ENCODE measurements at places on chromosomes 6 and 20.

GRCh38 chr6:34571388-34571787, 15.3 kb upstream of the SPDEF start:
- DNase-seq: no peak

DNA sequence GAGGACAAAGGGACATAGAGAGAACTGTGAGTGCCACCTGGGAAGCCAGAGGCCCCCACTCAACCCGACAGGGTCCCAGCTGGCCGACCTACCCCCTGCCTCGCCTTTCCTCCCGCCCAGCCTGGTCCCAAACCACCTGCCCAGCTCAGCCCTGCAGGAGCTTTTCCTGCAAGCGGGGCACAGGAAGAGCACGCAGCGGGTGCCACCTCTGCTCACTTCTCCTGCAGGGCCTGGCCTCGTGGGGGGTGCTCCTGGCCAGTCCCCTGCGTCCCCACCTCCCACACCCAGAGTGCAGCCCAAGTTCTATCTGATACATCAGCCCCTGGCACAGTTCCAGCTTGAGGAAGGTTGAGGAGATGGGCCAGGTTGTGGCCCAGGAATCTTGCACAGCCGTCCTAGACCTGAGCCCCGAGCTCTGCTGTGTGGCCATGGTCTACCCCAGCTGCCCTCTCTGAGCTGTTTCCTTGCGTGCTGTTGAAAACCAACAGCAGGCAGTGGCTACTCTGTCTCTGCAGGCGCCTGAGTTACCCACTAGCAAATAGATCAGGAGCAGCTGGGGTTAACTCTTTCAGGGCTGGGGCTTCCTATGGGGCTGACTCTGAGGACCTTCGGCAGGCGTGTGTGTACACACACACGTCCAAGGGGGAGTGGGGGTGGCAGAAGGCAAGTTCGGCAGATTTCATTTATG, 1.7 kb downstream of the NECAB3 start:
- no peak for DNase-seq

DNA sequence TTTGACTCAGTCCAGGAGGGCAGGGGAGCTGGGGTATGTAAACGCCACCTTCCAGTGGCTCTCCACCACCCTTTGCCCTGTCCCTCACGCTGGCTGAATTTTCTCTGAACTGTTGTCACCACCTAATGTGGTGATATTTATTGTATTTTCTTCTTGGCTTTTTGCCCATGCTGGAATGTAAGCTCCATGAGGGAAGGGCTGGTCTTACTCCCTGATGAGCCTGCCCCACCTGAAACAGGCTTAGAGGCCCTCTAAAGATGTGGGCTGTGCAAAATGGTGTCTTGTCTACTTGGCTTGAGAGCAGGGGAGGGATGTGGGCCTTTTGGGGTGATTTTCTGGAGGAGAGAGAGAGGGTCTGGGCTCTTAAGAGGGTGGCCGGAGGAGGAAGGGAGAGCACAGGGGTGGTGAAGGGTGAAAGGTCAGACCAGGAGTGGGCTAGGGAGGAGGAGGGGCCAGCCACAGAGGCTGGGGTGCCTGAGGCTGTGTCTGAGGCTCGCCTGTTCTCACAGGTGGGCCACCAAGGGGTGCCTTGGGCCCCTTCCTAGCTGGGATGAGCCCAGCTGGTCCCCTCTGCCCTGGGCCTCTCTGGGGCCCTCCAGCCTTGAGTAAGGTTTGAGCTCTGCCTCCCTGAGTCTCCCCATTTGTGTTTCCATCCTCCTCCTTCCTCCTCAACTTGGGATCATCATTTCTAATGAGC, 37.3 kb downstream of the SPDEF start:
- no peak for DNase-seq

DNA sequence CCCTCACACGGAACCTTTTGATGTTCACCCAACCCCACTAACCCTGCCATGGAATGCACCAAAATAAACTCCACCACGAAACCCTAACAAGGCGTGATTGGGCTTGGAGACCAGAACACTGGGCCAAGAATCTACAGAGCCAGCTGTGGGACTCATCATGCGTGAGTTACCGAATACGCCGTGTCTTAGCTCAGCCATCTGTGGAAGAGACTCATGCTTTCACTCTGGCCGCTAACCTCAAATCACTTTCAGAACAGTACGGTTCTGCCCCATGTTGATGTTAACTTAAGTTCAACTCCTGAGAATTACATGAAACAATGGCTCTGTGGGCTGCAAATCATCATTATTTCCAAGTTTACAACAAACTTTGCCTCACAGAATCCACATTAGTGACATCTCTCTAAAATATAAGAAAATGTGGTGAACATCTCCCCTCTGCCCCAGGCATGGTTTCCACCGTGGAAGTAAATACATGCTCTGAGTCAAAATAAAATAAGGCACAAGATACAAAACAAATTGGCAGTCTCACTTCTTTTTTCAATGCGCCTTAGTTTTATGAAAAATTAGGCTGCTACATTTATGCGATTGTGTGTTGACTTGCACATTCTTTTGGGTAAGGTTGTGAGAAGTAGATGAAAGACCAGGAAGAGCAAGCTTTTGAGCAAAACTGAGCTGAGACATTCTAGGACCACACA, 308.9 kb upstream of the EXOC2 start:
- DNase-seq: no peak

DNA sequence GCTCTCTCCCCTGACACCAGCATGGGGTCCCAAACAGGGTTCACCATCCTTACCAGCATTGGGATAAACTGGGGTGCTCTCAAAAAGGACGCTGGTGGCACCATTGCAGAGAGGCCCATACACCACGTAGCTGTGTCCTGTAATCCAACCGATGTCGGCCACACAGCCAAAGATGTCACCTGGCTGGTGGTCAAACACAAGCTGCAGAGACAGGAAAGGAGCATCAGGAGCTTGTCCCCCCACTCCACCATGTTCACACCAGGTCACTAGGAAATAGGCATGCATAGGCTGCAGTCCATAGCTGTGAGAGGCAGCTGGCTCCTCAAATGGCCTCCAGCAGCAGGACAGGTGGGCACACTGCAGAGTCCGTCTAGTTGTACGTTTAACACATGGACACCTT, 28.8 kb upstream of the APMAP start:
- no peak for DNase-seq

DNA sequence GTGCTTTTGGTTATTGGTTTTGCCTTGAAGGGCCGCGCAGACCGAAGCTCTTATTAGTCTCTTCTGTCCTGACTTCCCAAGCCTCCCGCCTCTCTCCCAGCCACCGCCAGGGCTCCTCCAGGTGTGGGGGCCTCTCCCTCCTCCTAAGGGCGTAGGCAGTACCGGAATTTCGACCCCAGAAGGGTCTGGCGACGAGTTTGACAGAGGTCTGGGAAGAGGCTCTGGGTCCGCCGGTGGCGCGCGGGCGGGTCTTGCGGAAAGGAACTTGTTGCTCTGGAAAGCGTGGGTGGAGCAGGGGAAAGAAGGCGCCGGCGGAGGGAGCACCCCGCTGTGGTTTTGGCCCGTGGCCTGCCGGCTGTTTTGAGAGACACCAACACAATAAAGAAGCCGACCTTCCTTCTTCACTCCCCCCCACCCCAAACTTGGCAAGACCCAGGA, 1.8 kb downstream of the PCSK2 start:
- no peak for DNase-seq

DNA sequence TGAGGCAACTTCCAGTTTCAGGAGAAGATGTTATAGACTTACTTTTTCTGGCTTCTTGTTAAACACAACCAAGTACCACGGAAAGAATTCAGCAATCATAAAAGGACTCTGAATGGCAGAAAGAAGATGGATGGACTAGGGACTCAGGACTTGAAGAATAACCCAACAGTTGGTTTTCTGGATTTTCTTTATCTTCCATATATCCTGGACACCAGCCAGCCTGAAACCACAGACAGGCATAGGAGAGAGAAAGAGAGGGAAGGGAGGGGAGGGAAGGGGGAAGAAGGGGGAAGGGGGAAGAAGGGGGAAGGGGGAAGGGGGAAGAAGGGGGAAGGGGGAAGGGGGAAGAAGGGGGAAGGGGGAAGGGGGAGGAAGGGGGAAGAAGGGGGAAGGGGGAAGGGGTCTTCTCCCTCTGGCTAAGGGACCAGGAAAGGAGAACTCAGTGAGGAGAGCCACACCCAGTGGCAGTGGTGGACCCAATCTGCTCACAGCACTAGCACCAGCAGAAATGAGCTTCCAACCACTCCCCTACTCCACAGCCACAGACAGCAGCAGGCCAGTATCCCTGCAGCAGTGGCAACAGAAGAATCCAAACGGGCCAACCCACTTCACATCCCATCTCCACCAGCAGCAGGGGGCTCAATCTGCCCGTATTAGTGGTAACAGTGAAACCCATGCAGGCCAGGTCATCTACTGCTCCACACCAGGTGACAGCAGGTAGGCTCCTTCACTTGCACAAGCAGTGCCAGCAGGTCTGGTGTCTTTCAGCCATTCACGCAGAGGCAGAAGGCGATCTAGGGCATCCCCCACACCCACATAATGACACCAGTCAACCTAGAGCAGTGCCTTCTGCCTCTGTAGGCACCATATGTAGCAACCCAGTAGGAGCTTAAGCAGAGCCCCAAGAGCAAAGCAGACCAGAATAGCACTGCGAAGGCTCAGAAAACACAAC, 78.6 kb downstream of the TRMT6 start:
- DNase-seq: no peak

DNA sequence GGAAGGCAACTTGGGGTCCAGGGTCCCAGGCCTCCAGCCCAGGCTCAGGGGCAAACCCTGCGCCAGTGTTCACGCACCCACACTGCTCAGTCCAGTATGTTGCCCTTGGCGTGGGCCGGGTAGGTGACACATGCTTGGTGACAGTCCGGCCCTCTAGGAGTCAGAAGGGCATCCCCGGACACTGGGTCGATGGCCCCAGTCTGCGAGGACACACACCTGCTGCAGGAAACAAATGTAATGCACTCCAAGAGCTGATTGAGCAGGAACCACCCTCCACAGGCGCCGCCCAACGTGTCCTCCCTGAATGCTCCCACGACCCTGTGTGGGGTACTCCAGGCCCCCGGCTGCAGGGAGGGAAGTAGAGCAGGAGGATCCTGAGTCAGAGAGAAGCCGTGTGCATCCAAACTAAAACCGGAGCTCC, 160.7 kb downstream of the DLL1 start:
- no peak for DNase-seq

DNA sequence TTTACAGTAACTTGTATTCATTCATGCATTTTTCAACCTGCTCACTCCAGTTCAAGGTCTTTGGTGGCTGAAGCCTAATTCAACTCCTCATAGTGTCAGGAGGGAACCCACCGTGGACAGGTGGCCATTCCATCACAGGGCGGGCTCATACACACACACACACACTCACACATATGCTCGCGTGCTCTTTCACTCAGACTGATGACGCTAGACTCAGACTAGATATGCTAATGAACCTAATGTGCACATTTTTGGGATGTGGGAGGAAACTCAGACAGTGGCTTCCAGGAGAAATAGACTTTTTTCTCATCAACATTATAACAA, 56.7 kb downstream of the TRIM27 start:
- DNase-seq: no peak

DNA sequence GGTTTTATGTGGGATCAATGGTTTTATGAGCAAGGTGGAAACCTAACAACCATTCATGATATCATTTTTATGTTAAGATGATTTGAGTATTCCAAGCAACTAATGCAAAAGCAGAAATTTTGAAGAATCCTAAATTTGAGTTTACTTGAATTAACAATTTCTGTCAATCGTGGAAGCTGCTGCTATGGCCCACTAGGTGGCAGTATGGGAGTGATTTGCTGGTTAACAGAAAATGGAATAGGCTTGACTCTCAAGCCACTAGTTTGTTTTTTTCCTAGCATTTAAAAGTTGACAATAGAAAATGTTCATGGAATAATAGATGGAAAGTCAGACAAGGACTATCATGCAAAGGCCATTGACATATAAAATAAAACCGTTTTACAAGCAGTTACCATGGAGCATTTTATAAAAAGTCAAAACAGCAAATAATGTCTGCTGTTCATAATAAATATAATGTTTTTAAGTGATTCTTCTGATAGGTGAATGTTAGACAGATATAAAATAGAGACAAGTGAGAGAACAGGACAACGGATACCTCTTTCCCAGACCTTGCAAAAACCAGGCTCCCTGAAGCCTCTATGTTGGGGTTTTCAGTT, 43.0 kb upstream of the TMEM200A start:
- DNase-seq: peak; percentile 49

- DNase-seq: no peak
Observed at GRCh38 chr20:32808438-32808837, 11.3 kb upstream of the MAPRE1 start.

DNA sequence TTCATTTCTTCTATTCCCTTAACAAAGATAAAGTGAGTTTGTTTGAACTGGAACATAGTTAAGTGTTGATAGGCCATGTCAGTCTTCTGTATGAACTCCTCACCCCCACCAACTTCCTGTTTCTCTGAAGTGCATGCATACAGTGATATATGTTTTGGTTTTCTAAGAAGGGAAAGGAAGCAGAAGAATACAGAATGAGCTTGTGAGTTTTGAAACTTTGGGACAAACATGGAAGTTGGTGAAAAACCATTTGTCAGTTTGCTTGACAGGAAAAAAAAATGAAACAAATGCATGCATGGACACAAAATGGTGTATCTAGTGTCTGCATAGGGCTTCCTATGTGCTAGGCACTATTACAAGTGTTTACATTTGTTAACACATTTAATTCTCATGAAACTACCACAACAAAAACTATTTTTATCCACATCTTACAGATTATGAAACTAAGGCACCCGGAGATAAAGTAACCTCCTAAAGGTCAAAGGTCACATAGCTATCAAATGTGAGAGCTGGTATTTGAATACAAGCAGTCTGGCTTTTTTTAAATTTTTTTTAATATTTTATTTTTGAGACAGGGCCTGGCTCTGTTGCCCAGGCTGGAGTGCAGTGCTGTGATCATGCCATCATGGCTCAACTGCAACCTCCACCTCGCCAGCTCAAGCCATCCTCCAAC, 105.9 kb downstream of the ADGRB3 start:
- no peak for DNase-seq

GRCh38 chr6:122014961-122015360, 384.5 kb upstream of the HSF2 start:
- no peak for DNase-seq

GRCh38 chr6:139939189-139939979, 564.9 kb upstream of the CITED2 start:
- DNase-seq: no peak

DNA sequence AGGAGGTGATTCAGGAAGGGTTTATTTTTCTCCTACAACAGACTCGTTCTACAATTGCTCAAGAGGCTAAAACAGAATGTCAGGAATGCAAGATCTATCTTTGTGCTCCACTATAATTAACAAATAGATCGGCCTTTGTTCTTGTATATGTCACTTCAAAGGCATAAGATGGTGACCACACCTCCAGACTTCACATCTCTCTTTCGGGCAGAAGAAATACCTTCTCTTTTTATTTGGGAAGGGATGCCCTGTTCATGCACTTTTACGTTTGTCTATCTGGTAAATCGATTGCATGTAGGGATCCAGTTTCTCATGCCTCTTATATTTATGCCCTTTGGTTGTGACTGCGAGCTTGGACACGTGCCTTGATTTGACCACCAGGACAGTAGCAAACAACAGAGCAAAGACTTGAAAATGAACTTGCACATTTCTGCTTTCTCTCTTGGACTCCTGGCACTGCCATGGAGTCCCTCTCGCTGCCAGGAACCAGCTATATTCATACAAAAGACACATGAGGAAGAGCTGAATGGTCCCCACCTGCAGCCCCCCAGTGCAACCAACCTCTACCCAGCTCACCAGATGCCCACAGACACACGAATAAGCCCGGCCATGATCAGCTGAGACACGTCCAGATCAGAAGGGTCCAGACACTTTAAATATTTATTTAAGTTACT, 219.8 kb upstream of the STXBP5 start:
- DNase-seq: no peak

GRCh38 chr6:37449984-37450383, 17.0 kb downstream of the CMTR1 start:
- no peak for DNase-seq

Data from dorsolateral prefrontal cortex (tissue), 122 donors.